ENCODE measurements at places on chromosomes 5 and 9. TPM values are rescaled to one million over a fixed set of nuclear protein-coding genes. Genes with fewer than 3 reads are reported as not detected.

DNA sequence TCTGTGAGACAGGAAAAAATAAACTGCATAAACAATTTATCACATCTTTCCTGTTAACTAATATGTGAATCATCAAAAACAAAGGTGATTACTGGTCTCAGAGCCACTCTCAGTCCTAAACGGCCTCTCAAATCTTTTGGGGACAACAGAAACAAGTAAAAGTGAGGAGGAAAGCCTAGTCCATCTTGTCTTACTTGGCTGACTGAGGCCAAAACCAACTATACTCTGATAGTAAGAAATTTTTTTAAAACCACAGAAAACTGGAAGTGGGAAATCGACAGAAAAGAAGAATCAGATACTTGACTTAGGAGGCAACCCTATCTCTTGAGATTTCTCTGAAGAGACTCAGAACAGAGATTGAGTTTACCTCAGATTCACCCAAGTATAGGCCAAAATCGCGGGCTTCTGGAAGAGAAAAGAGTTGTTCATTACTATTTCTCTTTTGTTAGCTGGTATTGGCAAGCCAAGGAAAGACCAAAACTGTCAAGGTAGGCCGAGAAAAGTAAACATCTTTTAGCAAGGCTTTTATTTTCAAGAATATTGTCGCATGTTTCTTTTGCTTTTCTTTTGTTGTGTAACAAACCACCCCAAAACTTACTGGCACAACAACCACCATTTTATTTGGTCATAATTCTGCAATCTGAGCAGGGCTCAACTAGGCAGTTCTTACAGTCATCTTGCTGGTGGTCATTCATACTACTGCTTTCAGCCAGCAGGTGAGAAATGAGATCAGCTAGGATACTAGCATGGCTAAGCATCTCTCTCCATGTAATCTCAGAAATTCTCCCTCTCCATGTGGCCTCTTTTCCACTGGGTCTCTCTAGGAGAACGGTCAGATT, 46.1 kb downstream of the RFX3 start:
- DNase-seq = no peak

Gene KCTD16
- total RNA-seq = not detected

DNA sequence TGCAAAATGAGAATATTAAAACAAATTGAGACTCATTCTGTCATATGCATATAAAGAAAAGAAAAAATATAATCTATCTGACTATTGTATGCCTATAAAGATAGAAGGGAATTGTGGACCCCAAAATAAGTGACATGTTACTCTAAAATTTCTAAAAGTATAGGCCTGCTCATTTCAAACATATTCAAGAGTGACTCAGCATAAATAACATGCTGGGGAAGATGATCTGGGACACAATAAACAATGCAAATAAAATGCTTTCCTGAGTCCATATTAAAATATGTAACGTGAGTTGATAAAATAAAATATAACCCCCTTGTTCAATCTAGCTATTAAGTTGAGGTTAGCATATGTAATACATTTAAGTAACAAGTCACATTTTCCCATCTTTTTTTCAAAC, 882.0 kb upstream of the EDIL3 start:
- no peak for DNase-seq

DNA sequence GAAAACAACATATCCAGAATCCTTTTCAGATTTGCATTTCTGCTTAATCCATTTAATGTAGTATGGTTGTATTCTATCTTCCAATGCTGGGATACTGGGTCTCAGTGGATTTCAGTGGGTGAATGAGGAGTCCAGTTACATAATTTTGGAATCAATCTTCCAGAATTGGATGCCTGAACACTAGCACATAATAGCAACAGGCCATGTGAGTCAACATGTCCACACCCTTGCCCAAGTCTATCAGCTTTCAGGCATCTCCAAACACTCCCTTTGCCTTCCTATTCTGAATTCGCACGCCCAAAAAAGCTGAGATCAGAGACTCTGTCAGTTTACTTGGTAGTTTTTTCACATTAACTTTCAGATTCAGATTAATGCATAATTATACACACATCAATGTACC, 202.6 kb downstream of the TSSK1B start:
- no peak for DNase-seq

Gene ANKRD18A
- total RNA-seq = 0.08 TPM

Gene LCN12
- total RNA-seq = 1.7 TPM

GRCh38 chr9:119556129-119556875, 187.1 kb upstream of the BRINP1 start:
- peak; percentile 64 for DNase-seq

GRCh38 chr5:111848476-111848875, 91.5 kb upstream of the NREP start:
- DNase-seq = no peak

Gene PCAT7
- total RNA-seq = not detected

Gene WNT8A
- total RNA-seq = not detected

DNA sequence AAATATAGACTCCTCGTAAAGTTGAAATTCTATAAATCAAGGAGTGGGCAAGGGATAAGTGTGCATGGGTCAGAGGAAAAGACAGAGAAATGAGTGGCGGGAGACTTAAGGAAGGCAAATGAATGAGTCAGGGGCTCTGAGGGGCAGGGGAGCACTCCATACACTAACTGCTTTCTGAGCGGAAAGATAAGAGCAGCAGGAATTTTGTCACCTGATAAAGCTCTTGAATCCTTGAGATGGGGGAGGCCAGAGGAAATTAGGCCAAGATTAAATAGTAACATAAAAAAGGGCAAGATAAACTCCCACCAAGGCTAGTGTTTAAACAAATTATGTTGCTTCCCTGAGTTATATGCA, 191.0 kb upstream of the S1PR3 start:
- DNase-seq = no peak

Gene PCDHB4
- not detected for total RNA-seq

DNA sequence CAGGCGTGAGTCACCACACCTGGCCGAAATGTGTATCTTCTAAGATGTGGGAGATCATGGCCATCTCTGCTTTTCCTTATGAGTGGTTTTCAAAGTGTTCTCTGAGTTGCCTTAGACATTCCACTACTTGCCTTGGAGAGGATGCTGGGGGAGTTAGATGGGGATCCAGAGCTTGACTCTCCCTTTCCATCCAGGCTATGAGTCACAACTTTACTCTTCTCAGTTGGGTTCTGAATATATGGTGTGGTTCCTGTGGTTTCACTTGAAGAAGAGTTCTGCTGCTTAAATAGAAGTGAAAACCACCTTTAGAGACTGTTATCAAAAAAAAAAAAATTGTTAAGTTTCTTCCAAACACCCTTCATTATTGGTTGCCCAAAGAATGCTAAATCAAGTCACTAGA, 217.6 kb downstream of the ZNF608 start:
- DNase-seq = no peak

Gene DNAJC25
- 3.9 TPM for total RNA-seq

Gene CANX
- 352 TPM for total RNA-seq

DNA sequence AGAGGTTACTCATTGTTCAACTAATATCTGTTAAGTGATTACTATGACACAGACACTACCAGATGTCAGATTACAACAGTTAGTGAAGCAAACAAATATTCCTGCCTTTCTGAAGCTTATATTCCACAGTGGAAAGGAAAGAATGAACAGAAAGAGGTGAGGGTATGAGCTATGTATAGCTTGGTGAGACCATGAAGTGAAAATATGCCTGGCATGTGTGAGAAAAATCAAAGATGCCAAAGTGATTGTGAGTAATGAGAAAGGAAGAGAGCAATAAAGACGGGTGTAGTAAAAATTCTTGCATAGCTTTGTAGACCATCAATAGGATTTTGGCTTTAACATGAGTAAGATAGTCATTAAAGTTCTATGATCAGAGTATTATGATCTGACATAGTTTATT, 734.5 kb upstream of the NUDT12 start:
- DNase-seq = no peak

GRCh38 chr5:150286820-150287219, 2.8 kb downstream of the CAMK2A start:
- no peak for DNase-seq

Gene FOXD4L5
- total RNA-seq = 0.16 TPM

GRCh38 chr9:87322840-87323635, 174.6 kb upstream of the DAPK1 start:
- no peak for DNase-seq

- no peak for DNase-seq
These were observed 167.6 kb upstream of the MSX2 start for GRCh38 chr5:174556756-174557155.

DNA sequence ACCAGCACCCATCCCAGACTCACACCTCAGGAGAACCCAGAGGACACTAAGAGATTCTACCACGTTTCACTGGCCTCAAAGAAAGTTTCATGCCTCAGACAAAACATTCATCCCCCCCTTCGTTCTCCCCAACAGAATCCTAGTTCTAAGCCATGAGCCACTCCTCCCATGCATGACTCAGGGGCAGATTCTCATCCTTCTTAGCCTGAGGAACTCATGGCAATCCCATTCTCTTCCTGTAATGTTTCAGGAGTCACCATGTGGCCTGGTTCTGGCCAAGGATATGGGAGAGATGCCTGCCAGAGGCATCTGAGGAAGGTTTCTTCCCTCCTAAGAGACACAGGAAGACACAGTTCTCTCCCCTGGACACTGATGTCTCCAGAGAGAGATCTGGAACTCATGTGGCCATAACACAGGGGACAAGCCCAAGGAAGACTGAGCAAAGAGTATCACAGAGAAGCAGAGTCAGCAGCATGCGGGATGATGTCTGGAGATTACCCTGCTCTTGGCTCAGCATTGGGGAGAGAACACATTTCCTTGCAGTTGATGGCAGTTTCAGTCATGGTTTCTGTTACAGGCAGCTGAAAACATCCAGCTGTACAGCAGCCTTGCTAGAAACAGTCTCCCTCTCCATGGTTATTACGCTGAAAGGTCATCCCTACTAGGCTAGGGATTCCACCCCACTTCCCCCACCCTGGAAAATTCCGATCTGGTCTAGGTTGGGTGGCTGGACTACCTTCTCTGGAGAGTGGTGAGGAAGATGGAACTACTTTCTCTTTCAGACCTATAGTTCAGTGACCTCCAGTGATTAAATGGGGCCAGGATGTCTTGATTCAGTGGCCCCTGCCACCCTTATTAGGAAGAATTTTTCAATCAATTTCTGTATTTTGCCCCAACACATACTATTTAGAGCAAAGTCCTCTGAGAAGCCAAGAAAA, 115.4 kb downstream of the ZNF608 start:
- DNase-seq = no peak

- DNase-seq = no peak
These were observed 20.3 kb upstream of the TTC33 start for GRCh38 chr5:40775846-40776657.

Gene ALDH1A1
- not detected for total RNA-seq

Gene CTNNAL1
- total RNA-seq = 21.4 TPM
